ENCODE measurements at places on chromosomes 2 and 18.

DNA sequence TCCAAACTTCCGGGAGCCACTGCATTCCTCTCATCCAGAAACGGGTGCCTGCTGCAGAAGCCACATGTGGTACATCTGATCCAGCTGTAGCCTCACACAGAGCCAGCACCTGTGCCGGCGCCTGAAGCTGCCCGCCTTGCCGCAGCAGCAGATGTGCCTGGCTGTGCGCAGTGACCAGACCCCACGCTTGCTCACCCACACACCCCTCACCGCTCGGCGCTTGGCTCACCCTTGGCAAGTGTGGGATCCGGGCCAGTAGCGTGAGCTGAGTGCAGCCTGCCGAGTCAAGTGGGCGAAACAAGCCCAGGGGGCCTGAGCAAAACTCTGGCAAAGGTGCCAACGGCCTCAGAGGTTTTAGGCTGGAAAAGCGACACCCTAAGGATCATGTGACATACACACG lies 220.1 kb upstream of the TMEFF2 start:
- DNase-seq = no peak

- DNase-seq = no peak
These were observed 157.0 kb downstream of the DOCK10 start for GRCh38 chr2:224885291-224885690.

DNA sequence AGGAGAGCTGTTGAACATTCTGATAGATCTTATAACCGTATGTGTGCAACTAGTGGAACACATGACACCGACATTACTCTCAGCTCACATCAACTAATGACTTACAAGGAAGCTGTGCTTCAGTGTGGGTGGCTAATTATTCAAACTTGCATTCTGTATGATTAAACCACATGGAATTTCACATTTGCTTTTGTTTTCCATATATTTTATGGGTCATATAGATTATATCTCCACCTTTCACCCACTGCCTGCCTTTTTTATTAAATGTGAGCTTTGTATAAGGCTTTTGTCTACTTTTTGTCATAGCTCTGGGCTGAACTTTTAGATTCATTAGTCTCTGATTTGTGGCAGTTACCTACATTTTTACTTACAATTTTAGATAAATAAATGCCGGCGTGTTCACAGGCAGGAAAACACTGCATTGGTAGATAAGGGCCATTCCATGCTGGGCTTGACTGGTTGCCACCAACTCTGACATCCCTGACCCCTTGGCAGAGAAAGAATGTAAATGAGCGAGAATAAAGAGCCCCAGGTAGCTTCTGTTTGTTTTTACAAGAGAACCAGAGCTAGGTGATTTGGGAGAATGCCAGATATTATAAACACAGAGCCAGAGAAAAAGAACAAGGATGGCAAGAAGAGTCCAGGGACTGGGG lies 35.7 kb downstream of the LYPD6 start:
- DNase-seq = no peak

- DNase-seq = no peak
These were observed 93.8 kb downstream of the ITGB1BP1 start for GRCh38 chr2:9329497-9329896.

- no peak for DNase-seq
These were observed 67.9 kb downstream of the MRO start for GRCh38 chr18:50751947-50752346.

DNA sequence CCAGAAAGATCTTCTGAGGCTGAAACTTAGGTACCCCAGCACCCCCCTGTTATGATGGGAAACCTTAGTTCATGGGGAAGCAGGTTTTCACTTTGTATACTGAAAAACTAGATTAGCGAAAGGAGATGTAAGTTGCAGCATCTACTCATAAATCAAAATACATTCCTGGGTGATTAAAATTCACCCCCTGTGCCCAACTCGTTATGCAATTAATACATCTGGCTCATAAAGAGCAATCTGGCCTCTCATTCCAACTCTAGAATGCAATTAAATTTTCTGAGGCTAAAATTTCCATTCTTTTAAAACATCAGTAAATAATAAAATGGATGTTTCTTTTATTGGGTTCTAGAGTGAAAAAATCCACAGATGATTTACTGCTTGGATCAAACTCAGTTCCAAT lies 110.9 kb upstream of the BZW1 start:
- no peak for DNase-seq

- peak; percentile 44 for DNase-seq
These were observed 500 bp downstream of the CCNYL1 start for GRCh38 chr2:207711750-207712530.

- no peak for DNase-seq
These were observed 626 bp upstream of the VIT start for GRCh38 chr2:36695746-36696415.

- DNase-seq = no peak
These were observed 539 bp downstream of the CYP27A1 start for GRCh38 chr2:218782528-218782844.

GRCh38 chr2:161265874-161266273 lies 42.4 kb upstream of the PSMD14 start:
- DNase-seq = no peak

- DNase-seq = no peak
These were observed 97.1 kb upstream of the ZNF521 start for GRCh38 chr18:25449046-25449445.

- no peak for DNase-seq
These were observed 6.9 kb upstream of the KYNU start for GRCh38 chr2:142870526-142870925.

- no peak for DNase-seq
These were observed 2.7 kb upstream of the PID1 start for GRCh38 chr2:229273723-229274338.

DNA sequence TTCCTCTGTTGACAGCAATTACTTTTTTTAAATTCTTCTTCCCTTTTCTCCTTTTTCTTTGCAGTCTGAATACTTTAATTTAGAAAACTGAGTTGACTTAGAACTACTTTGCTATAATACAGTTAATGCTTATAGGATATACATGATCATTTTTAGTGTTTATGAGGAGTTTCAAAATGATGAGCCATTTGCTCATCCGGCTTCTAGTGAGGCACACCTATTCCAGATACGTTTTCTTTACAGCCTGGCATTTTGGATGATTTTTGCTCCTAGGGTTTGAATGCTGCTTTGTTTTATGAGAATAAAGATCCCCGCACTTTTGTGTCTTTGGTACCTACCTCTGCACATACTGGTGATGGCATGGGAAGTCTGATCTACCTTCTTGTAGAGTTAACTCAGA lies 52.8 kb downstream of the EIF5B start:
- no peak for DNase-seq

DNA sequence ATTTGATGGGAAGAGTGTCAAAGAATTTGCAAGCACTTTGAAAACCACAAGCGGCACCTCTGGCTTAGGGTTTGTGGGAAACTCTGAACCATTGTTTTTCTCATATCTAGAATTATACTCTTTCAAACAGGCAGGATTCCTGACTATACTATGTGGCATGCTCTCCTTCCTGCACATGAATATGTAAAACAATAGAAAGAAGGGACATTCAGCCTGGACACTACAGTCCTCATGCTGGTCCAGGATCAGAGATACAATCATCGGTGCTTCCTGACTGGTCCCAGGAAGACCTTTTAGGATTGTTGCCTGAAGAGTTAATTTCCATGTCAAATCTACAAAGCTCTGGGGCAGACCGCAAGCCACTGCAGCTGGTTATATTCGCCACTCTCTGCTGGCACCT lies 55.7 kb upstream of the RASGRP3 start:
- DNase-seq = no peak

DNA sequence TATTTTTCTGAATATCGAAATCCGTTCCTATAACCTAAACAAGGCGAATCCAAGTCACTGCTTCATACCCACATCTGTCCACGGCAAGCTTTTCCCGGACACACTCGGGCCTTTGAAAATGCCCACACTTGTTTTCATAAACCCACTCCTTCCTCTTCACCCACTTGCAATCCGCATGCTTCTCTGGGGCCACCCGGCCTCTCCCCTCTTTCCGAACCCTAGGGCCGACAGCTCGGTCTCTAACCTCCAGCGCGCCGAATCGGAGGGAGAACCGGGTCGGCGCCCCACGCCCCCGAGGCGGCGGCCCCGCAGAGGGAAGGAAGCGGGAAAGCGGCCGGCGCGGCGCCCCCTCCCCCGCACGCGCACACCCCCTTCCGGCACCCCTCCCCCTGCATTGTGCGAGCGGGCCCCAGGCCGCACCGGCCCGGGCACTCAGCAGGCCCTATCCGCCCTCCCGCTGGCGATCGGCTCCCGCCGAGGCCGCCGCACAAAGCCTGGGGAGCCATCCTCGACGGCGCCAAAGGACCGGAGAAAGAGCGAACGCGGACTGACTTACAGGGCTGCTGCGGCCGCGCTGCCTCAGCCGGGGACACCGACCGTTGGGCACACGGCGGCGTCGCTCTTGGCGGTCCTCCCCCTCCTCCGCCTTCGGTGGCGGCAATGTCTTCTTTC lies 467 bp downstream of the PUM2 start:
- DNase-seq = peak; percentile 61

GRCh38 chr18:9191658-9192256 lies 55.2 kb downstream of the ANKRD12 start:
- no peak for DNase-seq

DNA sequence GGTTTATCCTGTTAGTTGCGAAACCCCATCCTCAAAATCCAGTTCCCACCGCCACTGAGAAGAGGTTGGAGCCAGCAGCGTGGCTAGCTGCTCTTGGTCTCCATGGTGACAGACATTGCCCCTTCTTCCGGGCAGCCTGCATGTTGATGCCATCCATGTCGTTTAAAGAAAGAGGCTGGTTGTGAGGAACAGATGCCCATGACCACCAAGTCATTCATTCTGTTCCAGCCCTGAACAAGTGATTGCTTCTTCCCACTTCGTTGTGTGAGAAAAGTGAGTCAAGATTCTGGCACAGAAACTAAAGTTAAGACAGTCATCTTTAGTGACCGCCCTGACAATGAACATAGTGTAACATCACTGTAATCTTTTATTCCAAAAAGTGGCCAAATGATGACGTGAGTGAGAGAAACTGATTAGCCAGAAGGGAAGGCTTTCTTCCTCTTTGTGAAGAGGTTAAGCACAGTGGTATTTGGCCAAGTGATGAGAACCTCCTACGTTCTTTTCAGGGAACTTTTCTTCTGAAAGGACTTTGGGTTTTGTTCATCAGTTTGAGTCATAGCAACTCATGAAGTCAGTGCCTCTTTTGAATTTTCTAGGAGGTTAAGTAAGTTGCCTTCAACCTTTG lies 272.5 kb downstream of the GALR1 start:
- DNase-seq = no peak

- peak; percentile 52 for DNase-seq
These were observed 437.2 kb upstream of the ID2 start for GRCh38 chr2:8244639-8245038.

GRCh38 chr2:26647981-26648380 lies 6.8 kb upstream of the CIB4 start:
- DNase-seq = no peak

DNA sequence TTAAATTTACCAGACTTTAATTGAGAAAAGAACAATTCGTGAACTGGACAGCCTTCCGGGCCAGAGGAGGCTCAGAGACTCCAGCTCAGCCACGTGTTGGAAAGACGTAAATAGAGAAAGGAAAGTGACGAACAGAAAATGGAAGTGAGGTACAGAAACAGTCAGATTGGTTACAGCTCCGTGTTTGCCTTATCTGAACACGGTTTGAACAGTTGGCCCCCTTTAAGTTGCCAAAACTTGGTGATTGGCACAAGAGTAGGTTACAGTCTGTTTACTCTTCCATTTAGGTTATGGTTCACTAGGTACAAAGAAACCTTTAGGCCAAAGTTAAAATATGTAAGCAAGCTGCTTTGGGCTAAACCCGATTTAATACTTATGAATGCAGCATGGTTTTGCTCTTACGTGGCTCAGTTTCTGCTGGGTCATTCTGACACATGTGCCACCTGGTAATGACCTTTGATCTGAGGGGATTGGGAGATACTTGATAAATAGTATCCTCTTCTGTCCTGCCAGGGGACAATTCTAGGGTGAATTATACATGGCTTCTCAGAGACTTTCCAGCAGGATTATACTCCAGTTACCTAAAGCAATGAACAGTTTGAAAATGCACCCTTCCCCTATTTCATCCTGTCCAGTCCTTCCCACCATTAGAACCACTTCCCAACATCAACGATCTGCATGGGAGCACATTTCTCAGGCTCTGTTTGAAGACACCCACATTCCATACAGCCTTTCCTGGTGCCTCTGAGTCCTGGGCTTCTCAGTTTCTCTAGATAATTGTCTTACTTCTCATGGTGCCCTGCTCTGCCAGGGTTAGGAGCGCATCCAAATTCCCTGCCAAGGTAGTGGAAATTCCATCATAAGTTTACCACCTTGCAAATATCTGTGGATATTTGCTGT lies 65.1 kb upstream of the TGIF1 start:
- no peak for DNase-seq

GRCh38 chr18:70621710-70622109 lies 332.9 kb downstream of the SOCS6 start:
- peak; percentile 34 for DNase-seq

- DNase-seq = no peak
These were observed 100.2 kb downstream of the CRIM1 start for GRCh38 chr2:36455788-36456187.

DNA sequence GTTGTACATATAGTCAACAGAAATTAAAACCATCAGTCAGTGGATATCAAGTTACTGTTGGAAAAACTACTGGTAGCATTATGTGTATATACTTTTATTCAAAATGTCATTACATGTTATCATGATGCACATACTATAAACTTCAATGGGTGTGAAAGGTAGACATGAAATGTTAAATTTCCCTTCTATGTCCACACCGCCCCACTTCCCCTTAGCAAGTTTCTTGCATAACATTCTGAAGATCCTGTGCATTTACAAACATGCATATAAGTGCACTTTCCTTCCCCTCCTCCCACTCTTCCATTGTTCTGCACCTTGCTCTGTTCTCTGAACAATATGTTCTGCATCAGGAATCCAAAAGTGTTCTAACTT lies 16.6 kb upstream of the HK2 start:
- no peak for DNase-seq

GRCh38 chr2:105125920-105126319 lies 88.1 kb downstream of the MRPS9 start:
- no peak for DNase-seq

- DNase-seq = no peak
These were observed 116.1 kb upstream of the LRRTM1 start for GRCh38 chr2:80420530-80421208.

- no peak for DNase-seq
These were observed 520.6 kb downstream of the TNS1 start for GRCh38 chr2:217482056-217482710.

- DNase-seq = no peak
These were observed 61.0 kb downstream of the SPP2 start for GRCh38 chr2:234111523-234111922.

- peak; percentile 38 for DNase-seq
These were observed 30.0 kb downstream of the MEMO1 start for GRCh38 chr2:31980674-31981356.
